ENCODE measurements at places on chromosomes 1 and 21.

DNA sequence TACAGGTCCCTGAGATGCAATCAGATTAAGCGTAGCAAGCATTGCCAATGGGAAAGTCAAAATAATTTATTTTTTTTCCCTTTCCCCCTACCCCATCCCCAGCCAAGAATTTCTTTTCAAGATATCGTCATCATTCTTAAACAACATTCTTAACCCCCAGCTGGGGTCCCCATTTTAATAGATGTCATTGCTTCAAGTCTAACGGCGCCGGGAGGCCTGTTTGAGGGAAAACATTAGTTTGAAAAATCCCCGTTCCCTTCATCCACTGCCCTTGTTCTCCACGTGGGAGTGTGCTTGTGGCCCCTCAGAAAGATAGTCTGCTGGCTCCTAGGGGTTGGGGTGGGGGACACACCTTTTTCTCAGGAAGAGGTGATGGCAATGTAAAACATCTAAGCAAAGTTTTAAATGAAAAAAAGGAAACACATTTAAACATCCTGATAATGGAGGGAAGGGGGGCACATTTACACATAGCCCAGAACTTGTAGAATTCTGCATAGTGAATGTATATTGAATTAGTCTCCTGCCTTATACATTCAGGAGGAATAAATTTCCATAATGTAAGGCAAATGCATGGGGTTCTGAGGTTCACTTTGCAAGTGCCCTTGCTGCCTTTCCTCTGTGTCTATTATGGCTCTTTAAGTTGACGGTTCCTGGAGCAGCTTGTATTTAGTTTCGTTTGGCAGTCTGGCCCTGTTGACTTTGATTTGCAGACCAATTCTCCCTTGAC lies 6.8 kb downstream of the TRNP1 start:
- no peak for DNase-seq

- DNase-seq: no peak
These were observed 9.8 kb downstream of the LGR6 start for GRCh38 chr1:202203238-202204039.

DNA sequence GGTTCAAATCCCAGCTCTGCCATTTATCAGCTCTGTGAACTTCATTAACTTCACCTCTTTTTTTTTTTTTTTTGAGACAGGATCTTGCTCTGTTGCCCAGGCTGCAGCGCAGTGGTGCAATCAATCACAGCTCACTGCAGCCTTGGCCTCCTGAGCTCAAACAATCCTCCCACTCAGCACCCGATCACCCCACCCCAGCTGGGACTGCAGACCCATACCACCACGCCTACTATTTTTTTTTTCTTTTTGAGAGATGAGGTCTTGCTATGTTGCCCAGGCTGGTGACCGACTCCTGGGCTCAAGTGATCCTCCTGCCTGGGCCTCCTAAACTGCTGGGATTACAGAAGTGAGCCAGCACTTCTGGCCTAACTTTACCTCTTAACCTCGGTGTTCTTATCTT lies 2.2 kb upstream of the TRIT1 start:
- no peak for DNase-seq

- DNase-seq: no peak
These were observed 200.0 kb downstream of the NFIA start for GRCh38 chr1:61282387-61282786.

DNA sequence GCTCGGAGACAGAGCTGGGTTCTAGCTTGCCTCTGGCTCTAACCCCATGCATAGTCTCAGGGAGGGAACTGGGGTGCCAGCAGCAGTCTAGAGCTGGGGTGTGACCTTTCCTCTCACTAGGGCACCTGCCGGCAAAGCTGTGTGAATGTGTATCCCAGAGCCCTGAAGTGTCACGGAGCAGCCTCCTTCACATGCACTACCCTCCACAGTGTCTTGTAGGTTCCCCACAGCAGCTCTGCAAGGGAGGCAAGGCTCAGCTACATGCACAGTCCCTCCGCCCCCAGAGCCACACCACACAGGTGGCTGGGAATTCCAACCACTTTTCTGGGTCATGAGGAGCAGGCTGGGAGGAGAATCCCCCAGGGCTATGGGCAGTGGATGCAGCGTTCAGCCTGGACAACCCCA lies 7.7 kb upstream of the HPCA start:
- no peak for DNase-seq

All from gastrocnemius medialis (tissue), 4 donors.